ENCODE measurements at places on chromosomes 4 and X. TPM values are rescaled to one million over a fixed set of nuclear protein-coding genes. Genes with fewer than 3 reads are reported as not detected.

The ENOX2 gene
- total RNA-seq: 12.2 TPM

DNA sequence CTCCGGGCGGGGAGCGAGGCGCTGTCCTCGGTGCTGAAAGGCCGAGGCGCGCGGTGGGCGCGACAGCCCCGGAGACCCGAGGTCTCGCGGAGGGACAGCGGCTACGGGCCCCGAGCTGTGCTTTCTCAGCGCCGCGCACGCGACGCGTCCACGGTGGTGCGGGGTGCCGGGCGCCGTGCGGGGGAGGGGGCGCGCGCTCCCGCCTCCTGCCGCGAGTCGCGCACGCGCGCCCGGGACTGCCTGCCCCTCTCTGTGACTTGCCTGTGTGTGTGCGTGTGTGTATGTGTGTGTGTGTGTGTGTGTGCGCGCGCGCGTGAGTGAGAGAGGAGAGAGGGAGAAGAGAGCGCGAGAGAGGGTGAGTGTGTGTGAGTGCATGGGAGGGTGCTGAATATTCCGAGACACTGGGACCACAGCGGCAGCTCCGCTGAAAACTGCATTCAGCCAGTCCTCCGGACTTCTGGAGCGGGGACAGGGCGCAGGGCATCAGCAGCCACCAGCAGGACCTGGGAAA lies at the start of gene GRIA2:
TSS of gene GRIA2 (plus strand) at position 358 of the 511 bp plus-strand sequence. CDS start 315 bp downstream, outside the sequence.
- DNase-seq: peak; percentile 72

GRCh38 chr4:77367638-77368037 lies 210.6 kb downstream of the CCNG2 start:
- DNase-seq: no peak

The NPY2R gene
- total RNA-seq: not detected

Measured in upper lobe of right lung (tissue), 1 donor.